ENCODE measurements at places on chromosomes 4 and X.

- DNase-seq, result no peak
These were observed 94.4 kb downstream of the TLL1 start for GRCh38 chr4:165967486-165967885.

GRCh38 chr4:112348488-112349158 lies 51.5 kb downstream of the ALPK1 start:
- DNase-seq, result no peak

DNA sequence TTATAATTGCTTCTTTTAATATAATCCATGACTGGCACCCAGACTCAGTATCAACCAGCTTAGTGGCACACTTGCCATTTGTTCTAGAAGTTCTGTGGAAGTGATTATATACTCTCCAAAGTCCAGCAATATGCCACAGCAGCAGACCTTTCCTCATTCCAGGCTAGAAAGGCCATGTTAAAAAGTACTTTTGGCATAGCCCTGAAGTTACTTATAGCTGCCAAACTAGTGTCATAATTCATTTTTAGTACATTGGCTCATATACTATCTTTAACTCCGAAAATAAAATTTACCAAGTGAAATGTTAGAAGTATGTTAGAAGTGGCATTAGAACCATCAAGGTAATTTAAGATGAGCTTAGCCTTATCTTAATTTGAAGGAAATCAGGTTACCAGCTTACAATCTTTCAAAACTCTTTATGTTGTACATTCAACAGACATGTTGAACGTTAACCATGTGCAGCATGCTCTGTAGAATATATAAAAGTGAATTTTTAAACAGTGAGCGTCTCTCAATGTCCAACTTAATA lies 714.2 kb upstream of the LCORL start:
- no peak for DNase-seq

- no peak for DNase-seq
These were observed 211.7 kb downstream of the MAML3 start for GRCh38 chr4:139942241-139942640.
